Bladder microvascular endothelial cell (primary cell): ENCODE measurements at places on chromosomes 1 and 21. TPM values are rescaled to one million over a fixed set of nuclear protein-coding genes. Genes with fewer than 3 reads are reported as not detected.

Gene TRIM46
- 1.6 and 4.5 TPM in 2 replicates for total RNA-seq

Gene S100A3
- 0.50 and 3.1 TPM in 2 replicates for total RNA-seq

Gene IFNLR1
- not detected in 2 replicates for total RNA-seq

Gene NHLH1
- 0.06 TPM in 1 of 2 replicates, not detected in the other for total RNA-seq

Gene CFHR3
- not detected in 2 replicates for total RNA-seq

Gene LCA5L
- total RNA-seq, result 0.32 and 0.57 TPM in 2 replicates

Gene ADORA1
- not detected in 2 replicates for total RNA-seq

Gene PPM1J
- total RNA-seq, result 0.49 and 0.82 TPM in 2 replicates

Gene ACTL8
- not detected in 2 replicates for total RNA-seq

Gene PLA2G5
- total RNA-seq, result 0.16 and 1.0 TPM in 2 replicates

Gene LCE1B
- not detected in 2 replicates for total RNA-seq

Gene PRAMEF8
- not detected in 2 replicates for total RNA-seq

Gene CFAP107
- total RNA-seq, result not detected in 2 replicates

Gene ATP1B1
- 13.8 and 40.1 TPM in 2 replicates for total RNA-seq

Gene KLF17
- total RNA-seq, result not detected in 2 replicates

Gene LCE1D
- not detected in 2 replicates for total RNA-seq

Gene ENAH
- 27.4 and 68.7 TPM in 2 replicates for total RNA-seq

Gene C1QA
- total RNA-seq, result not detected in 2 replicates

Gene THEM4
- total RNA-seq, result 5.4 and 5.5 TPM in 2 replicates

Gene WDR77
- 24.9 and 49.3 TPM in 2 replicates for total RNA-seq

Gene OR2T29
- total RNA-seq, result not detected in 2 replicates

Gene DIO1
- not detected in 2 replicates for total RNA-seq

Gene RXFP4
- total RNA-seq, result 0.06 and 0.16 TPM in 2 replicates

Gene PFKFB2
- total RNA-seq, result 0.49 and 0.82 TPM in 2 replicates

Gene KCNK2
- not detected in 2 replicates for total RNA-seq

Gene RGSL1
- not detected in 2 replicates for total RNA-seq

Gene DIRAS3
- 0.32 and 3.2 TPM in 2 replicates for total RNA-seq

Gene LCE1C
- not detected in 2 replicates for total RNA-seq

Gene SH3D21
- total RNA-seq, result 0.81 and 2.1 TPM in 2 replicates

Gene DMBX1
- total RNA-seq, result not detected in 2 replicates

Gene CA6
- total RNA-seq, result not detected in 2 replicates

Gene HMGCS2
- not detected in 2 replicates for total RNA-seq

Gene MARK1
- 0.32 and 4.3 TPM in 2 replicates for total RNA-seq

Gene SELL
- 0.31 and 0.32 TPM in 2 replicates for total RNA-seq

Gene DIPK1A
- 0.25 and 0.32 TPM in 2 replicates for total RNA-seq

Gene LCE2C
- not detected in 2 replicates for total RNA-seq
